ENCODE measurements at places on chromosomes 12 and 14.

DNA sequence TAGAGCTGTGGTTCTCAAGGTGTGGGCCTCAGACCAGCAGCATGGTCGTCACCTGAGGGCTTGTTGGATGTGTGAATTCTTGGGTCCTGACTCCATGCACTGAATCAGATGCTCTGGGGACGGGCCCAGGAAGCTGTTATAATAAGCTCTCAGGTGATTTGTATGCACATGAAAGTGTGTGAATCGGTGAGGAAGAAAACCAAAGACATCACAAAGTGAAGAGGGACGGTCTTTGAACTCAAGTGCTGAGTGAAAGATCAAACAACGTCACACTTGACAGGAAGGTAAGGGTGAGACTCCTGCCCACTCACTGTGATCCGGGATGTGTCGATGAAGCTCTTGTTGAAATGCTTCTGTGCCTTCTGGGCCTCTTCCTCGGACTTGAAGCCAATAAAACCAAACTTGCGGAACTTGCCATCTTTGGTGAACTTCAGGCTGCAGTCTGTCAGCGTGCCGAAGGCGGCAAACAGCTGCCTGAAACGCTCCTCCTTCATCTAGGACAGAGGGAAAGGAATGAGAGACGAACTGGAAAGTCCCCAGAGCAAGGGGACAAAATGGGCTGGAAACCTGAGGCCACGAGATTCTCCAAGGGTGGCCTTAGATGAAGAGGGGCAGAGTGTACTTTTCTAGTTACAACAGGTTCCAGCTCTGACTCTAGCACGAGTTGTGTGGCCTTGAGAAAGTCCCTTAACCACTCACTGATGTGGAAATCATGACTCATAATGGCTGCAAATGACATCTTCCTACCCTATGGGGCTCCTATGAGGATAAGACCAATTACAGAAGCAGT, 4.0 kb downstream of the RBM19 start:
- no peaks in the 10 kb centered on the region for H3K27me3 ChIP-seq
- H3K27ac ChIP-seq: peak overlapping the region; percentile 91
- peaks cover 34% of the 10 kb centered on the region for H3K36me3 ChIP-seq
- H3K4me1 ChIP-seq: peaks cover 56% of the 10 kb centered on the region
- H3K4me3 ChIP-seq: no peak overlapping the region

DNA sequence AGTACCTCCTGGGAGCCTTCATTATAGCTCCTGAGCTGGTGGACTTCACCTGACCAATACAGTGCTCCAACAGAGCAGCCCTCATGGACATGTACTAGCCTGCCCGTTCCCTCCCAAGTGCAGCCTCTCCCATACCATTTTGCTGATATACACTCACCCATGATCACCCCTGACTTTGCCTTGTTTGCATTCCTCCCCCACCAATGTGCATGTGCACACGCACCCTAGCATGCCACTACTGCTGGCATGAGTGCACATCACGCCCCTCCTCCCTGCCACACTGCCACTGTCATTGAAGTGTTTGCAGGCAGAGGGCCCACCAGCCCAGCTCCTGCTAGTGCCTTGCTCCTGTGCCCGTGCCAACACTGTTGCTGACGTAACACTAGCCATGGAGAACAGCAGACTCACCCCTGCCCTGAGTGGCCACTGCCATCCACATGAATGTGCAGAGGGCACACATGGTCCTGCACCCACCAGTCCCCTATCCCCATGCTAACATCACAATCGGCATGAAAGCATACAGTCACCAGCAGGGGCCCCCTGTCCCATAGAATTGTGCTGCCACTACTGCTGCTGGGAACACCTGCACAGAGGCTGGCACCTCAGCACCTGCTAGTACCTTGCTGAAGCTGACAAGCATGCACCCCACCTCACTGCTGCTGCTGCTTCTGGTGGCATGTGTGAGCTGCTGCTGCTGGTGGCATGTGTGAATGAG, 110.3 kb downstream of the SINHCAF start:
- H3K27ac ChIP-seq: no peak overlapping the region
- peaks cover 24% of the 10 kb centered on the region for H3K27me3 ChIP-seq
- H3K36me3 ChIP-seq: no peaks in the 10 kb centered on the region
- no peaks in the 10 kb centered on the region for H3K4me1 ChIP-seq
- H3K4me3 ChIP-seq: no peak overlapping the region
- DNase-seq: no peak

GRCh38 chr12:109197327-109197726, 80.9 kb downstream of the ACACB start:
- no peak overlapping the region for H3K4me3 ChIP-seq
- no peak overlapping the region for H3K27ac ChIP-seq
- no peak for DNase-seq
- no peaks in the 10 kb centered on the region for H3K27me3 ChIP-seq
- H3K36me3 ChIP-seq: peaks cover 9% of the 10 kb centered on the region

DNA sequence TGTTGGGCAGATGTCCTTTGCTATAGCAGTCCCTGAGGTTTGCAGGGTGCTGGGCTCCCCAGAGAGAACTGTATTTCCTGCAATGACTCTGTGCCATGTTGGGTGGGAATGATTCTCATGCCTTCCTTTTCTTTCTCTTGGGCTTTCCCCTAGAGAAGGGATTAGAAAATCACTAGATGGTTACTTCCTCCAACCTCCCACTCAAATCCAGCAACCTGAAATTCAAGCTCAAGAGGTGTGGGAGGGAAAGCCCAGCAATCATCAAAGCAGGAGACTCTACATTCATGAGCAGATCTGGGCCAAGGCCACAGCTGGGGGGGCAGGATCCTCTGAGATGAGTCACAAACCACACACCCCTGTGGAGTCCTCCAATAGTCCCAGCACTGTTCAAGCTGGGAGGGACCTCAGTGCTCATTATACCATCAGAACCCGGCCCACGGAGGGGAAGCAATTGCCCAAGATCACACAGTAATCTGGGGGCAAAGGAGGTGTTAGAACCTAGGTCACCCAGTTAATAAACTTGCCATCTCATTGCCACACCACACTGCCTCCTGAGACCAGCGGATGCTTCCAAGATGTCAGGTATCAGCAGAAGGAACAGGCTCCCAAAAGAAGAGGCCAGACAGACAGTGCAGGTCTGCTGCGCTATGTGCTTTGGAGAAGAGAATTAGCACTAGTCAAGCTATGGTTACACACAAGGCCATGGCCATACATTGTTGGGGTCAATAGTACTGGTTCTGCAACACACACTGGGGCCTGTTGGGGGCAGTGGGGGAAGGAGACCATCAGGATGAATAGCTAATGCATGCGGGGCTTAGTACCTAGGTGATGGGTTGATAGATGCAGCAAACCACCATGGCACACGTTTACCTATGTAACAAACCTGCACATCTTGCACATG, 65.7 kb downstream of the TTC9 start:
- no peak for DNase-seq
- no peak overlapping the region for H3K4me3 ChIP-seq
- no peaks in the 10 kb centered on the region for H3K36me3 ChIP-seq
- no peaks in the 10 kb centered on the region for H3K4me1 ChIP-seq

- no peak for DNase-seq
- peaks cover 9% of the 10 kb centered on the region for H3K27me3 ChIP-seq
- H3K36me3 ChIP-seq: no peaks in the 10 kb centered on the region
- no peak overlapping the region for H3K4me3 ChIP-seq
- H3K4me1 ChIP-seq: peaks cover 10% of the 10 kb centered on the region
- no peak overlapping the region for H3K27ac ChIP-seq
Measured at GRCh38 chr12:66751432-66752113, 72.7 kb upstream of the GRIP1 start.

- no peaks in the 10 kb centered on the region for H3K27me3 ChIP-seq
- H3K4me1 ChIP-seq: peaks cover 16% of the 10 kb centered on the region
- DNase-seq: no peak
- peak overlapping the region; percentile 35 for H3K27ac ChIP-seq
Measured at GRCh38 chr12:42360747-42361403, 34.9 kb downstream of the PPHLN1 start.

DNA sequence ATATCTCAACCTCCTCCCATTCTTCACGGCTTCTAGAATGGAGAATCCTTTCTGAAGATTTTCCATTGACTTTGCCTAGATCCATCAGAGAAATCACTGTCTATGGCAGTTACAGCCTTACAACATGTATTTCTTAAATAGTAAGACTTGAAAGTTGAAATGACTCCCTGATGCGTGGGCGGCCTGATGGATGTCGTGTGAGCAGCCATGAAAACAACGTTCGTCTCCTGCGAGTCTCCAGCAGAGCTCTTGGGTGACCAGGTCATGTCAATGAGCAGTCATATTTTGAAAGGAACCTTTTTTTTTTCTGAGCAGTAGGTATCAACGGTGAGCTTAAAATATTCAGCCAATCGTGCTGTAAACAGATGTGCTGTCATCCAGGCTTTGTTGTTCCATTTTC, 139.9 kb upstream of the C14orf180 start:
- no peak overlapping the region for H3K27ac ChIP-seq
- H3K36me3 ChIP-seq: no peaks in the 10 kb centered on the region
- no peaks in the 10 kb centered on the region for H3K27me3 ChIP-seq
- no peak for DNase-seq

DNA sequence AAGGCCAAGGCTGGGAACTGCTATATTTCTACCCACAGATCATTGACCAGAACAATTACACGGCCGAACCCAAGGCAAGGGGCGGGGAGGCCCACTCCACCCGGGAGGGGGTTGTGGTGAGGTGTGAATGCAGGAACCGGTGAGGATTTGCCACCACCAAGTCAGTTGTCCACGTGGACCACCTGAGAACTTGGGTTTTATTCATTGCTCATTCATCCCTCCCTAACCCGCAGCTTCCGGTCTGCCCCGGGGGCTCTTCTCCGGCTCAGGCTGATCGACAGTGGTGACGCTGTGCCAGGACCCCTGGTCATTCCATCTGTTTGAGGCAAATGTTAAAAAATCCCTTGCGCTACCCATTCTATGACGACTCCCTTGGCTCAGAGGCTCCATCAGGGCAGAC, 127.7 kb upstream of the RTL1 start:
- no peaks in the 10 kb centered on the region for H3K27me3 ChIP-seq
- DNase-seq: peak; percentile 1
- H3K27ac ChIP-seq: no peak overlapping the region

GRCh38 chr12:87405918-87406317, 623.3 kb downstream of the C12orf50 start:
- H3K27ac ChIP-seq: no peak overlapping the region
- no peaks in the 10 kb centered on the region for H3K4me1 ChIP-seq
- H3K4me3 ChIP-seq: no peak overlapping the region
- H3K36me3 ChIP-seq: no peaks in the 10 kb centered on the region

GRCh38 chr14:103770902-103771301, 55.3 kb downstream of the ZFYVE21 start:
- no peaks in the 10 kb centered on the region for H3K4me1 ChIP-seq
- H3K27ac ChIP-seq: no peak overlapping the region
- H3K27me3 ChIP-seq: no peaks in the 10 kb centered on the region
- no peak overlapping the region for H3K4me3 ChIP-seq
- peaks cover 5% of the 10 kb centered on the region for H3K36me3 ChIP-seq

- H3K4me1 ChIP-seq: peaks cover 6% of the 10 kb centered on the region
- H3K36me3 ChIP-seq: no peaks in the 10 kb centered on the region
- peaks cover 47% of the 10 kb centered on the region for H3K27me3 ChIP-seq
- no peak for DNase-seq
- H3K4me3 ChIP-seq: no peak within 1 kb of the TSS
Measured at GRCh38 chr14:23376482-23377197, at the start of gene CMTM5. TSS of gene CMTM5 (plus strand) at chr14:23377046. CDS start at chr14:23377252, 206 bp downstream.

GRCh38 chr12:34402228-34402898, 380.1 kb downstream of the ALG10 start:
- no peak overlapping the region for H3K27ac ChIP-seq
- no peak overlapping the region for H3K4me3 ChIP-seq
- no peaks in the 10 kb centered on the region for H3K4me1 ChIP-seq
- peaks cover 4% of the 10 kb centered on the region for H3K36me3 ChIP-seq

GRCh38 chr14:73761618-73762355, 47.6 kb upstream of the PNMA1 start:
- peaks cover 16% of the 10 kb centered on the region for H3K36me3 ChIP-seq
- peak overlapping the region; percentile 97 for H3K27ac ChIP-seq
- DNase-seq: no peak
- H3K4me3 ChIP-seq: peak overlapping the region; percentile 39
- H3K27me3 ChIP-seq: no peaks in the 10 kb centered on the region

DNA sequence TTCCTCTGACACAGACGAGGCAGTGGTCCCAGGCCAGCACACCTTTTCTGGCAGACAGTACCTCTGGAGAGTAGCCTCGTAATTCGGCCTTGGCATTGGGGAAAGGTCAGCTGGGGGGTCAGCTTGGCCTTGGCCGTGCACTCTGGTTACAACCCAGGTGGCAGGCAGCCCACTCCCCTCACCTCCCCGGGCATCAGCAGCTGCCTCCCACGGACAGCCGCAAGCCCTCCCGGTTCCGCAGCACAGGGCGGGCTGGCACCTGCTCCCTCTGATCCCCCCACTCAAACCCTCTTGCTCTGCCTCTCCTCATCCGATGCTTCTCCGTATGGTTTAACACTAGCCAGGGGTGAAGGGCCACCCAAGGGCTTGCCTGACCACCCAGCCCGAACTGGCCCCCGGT, 50.6 kb downstream of the TEAD4 start:
- no peaks in the 10 kb centered on the region for H3K36me3 ChIP-seq
- no peak for DNase-seq
- no peak overlapping the region for H3K27ac ChIP-seq
- H3K27me3 ChIP-seq: peaks cover 6% of the 10 kb centered on the region
- H3K4me1 ChIP-seq: peaks cover 5% of the 10 kb centered on the region
- no peak overlapping the region for H3K4me3 ChIP-seq
